ENCODE measurements at places on chromosomes 7 and 10.

DNA sequence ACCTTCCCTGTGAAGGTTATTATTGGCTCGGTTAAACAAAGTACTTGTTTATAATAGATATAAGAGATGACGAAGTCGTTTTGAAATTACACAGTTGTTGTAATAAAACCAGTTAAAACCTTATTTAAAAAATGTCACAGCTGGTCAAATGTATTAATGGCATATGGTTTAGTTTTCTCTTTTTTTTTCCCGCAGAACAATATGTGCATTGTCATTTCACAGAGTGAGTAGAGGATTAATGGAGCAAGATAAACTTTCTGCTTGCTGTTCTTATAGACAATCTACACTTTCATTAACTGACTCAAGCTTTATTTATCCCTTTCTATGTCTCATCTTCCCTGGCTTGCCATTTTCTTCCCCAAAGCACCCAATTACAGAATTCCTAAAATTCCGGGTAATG is 404.3 kb upstream of the NPVF start:
- no peak for DNase-seq

- no peak for DNase-seq
Measured at GRCh38 chr7:129626896-129627295, 15.4 kb downstream of the NRF1 start.

DNA sequence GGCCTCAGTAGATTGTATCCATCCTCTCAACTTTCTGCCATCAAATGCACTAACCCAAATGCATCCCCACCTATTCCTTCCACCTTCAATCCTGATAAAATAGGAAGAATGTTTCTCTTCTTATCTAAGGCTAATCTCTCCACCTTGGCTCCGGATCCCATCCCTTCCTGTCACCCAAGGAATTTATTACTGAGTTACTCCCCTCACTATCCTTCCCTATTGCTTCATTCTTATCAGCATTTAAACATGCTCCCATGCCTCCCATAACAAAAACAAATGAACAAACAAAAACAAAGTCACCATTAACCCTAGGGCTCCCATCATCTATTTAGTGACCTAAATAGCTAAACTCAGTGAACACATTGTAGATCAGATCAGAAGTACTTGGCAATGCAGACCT is 25.3 kb downstream of the AASS start:
- DNase-seq: no peak

DNA sequence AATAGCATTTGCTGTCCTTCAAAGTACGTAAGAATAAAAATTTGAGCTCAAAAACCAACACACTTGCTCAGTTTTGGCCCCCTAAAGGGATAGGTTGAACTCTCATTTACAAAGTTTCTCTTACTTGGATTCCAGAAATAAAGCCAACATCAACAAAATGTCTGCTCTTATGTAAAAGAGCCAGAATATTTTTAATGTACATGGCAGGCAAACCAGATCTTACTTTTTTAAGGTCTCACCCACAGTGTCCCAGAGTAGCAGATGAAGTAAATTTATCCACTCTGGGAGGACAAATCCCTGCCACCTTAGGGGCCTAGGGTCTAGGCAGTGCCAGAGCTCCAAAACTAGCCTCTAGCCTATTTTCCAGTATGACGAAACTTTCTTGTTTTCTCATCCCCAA is 159.6 kb downstream of the SKAP2 start:
- no peak for DNase-seq

- DNase-seq: no peak
Measured at GRCh38 chr7:128407233-128407589, 2.6 kb downstream of the IMPDH1 start.

GRCh38 chr7:2438775-2439174 is 35.4 kb downstream of the CHST12 start:
- no peak for DNase-seq

GRCh38 chr7:676972-677385 is 49.5 kb upstream of the DNAAF5 start:
- DNase-seq: no peak

DNA sequence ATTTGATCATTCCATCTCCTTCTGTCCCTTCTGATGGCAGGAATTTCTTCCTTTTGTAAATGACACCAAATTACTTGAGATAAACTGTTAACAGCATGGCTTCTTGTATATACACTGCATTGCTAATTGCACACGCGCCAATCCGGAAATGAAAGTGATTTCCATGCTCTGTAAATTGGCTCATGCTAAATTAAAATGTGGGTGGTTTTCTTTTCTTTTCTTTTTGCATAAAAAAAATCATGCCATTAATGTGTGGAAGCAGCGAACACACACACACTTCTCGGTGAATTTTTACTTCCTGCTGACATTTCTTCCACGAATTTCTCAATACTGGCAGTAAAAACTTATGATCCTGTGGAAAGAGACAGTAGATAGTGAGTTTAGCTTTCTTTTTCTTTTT is 123.1 kb upstream of the CCDC6 start:
- DNase-seq: no peak

Measured in epithelial cell of esophagus (primary cell).